ENCODE measurements at places on chromosomes 13 and 19. TPM values are rescaled to one million over a fixed set of nuclear protein-coding genes. Genes with fewer than 3 reads are reported as not detected.
A peak's percentile ranks its signal among the peaks of the same experiment; 100 is the strongest.

DNA sequence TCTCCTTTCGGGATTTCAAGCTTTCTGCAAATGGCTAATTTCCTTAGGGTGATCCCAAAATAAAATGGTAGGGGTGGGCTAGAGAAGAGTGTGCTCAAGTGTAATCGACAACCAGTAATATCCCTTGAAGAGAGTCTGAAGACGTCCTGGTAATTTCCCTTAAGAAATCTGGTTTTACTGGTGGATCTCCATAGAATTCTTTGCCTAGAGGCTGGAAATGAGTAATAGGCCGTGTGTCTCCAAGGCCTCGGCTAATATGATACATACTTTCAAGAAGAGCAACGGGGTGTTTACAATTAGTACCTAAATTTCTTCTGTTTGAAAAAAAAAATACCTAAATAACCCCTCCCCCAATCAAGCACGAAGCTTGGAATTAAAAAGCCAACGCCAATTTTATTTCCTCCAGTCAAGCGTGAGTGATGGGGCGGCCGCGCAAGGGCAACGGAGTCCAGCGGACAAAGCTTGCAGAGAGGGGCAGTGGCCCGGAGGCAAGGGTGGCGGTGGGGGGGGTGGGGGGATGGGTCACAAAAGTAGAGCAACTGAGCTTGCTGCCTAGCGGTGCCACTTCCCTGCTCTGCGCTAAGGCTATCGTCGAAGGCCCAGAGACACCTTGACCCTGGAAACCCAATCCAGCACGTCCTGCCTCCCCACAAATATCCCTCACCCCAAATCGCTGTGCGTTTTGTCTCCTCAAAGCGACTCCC is 7.8 kb downstream of the SOX21 start:
- no peaks in the 10 kb centered on the region for H3K36me3 ChIP-seq
- no peaks in the 10 kb centered on the region for H3K4me1 ChIP-seq

KLK5 gene
- not detected for total RNA-seq

GRCh38 chr13:31090961-31091624 is 70.6 kb downstream of the HSPH1 start:
- H3K4me1 ChIP-seq: peaks cover 1% of the 10 kb centered on the region
- no peak overlapping the region for H3K27ac ChIP-seq
- DNase-seq: peak; percentile 77
- peaks cover 45% of the 10 kb centered on the region for H3K27me3 ChIP-seq
- H3K4me3 ChIP-seq: no peak overlapping the region

- H3K36me3 ChIP-seq: no peaks in the 10 kb centered on the region
- H3K4me1 ChIP-seq: no peaks in the 10 kb centered on the region
- DNase-seq: no peak
- no peak overlapping the region for H3K27ac ChIP-seq
Measured at GRCh38 chr13:103405297-103405696, 339.1 kb upstream of the SLC10A2 start.

DNA sequence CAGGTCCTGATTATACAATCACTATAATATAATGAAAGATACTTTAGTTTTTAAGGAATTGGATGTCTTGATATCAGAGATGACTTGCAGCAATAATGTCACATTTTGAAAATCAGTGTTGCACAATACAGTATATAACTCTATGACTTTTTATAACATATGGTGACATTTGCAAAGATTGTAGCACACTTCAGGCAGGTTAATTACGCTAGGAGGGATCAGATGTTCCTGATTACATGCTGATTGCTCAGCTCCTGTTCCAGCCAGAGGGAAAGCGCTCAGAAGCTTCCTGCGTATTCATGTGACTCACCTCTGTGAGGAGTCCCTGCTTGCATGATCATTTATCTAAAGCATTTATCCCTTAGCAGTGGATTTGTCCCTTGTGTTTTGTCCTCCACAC is 265.6 kb downstream of the GPC5 start:
- no peaks in the 10 kb centered on the region for H3K36me3 ChIP-seq
- H3K27me3 ChIP-seq: no peaks in the 10 kb centered on the region
- DNase-seq: no peak
- no peak overlapping the region for H3K4me3 ChIP-seq
- no peak overlapping the region for H3K27ac ChIP-seq
- no peaks in the 10 kb centered on the region for H3K4me1 ChIP-seq

DNA sequence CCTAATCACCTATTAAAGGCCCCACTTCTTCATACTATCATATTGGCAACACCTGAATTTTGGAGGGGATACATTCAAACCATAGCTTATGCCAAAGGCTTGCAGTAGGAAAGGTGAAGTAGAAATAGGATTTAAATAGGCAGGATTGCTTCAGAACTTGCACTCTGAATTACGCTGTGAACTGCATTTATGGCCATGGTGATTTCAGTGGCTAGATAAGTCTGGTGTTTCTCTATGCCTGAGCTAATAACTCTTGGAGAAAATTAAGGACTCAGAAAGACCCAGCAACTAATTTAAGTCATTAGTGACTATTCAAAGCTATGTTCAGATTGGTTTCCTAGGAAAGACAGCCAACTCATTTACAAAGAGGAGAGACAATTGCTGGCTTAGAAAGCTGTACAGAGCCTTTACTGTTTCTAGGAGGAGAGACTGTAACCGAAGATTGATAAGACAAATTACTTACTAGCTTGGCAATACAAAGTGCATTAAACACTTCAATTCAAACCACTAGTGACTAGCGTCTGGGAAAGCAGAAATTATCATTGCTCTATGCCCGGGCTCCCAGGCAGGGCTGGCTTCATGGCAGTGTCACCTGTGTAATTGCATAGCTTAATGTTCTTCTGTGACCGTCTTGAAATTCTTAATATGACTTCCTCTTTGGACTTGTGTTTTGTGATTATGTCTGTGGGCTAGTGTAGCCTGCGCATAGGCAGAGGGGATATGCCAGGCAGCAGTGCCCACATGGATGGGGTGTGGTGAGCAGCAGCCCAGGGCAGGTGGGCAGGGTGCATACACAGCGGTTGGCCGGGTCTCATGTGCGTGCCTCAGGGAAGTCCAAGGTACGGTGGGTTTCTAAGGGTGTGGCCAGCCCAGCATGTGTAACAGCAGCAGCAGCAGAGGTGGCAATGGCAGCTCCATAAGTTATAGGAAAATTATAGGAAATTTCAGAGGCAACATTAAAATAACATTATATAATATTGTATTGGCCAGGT is 60.1 kb downstream of the KL start:
- DNase-seq: no peak
- no peak overlapping the region for H3K4me3 ChIP-seq
- H3K27me3 ChIP-seq: no peaks in the 10 kb centered on the region
- peaks cover 9% of the 10 kb centered on the region for H3K4me1 ChIP-seq
- H3K27ac ChIP-seq: no peak overlapping the region

ZNF628 gene
- total RNA-seq: 1.5 TPM

JOSD2 gene
- 22.8 TPM for total RNA-seq

DNA sequence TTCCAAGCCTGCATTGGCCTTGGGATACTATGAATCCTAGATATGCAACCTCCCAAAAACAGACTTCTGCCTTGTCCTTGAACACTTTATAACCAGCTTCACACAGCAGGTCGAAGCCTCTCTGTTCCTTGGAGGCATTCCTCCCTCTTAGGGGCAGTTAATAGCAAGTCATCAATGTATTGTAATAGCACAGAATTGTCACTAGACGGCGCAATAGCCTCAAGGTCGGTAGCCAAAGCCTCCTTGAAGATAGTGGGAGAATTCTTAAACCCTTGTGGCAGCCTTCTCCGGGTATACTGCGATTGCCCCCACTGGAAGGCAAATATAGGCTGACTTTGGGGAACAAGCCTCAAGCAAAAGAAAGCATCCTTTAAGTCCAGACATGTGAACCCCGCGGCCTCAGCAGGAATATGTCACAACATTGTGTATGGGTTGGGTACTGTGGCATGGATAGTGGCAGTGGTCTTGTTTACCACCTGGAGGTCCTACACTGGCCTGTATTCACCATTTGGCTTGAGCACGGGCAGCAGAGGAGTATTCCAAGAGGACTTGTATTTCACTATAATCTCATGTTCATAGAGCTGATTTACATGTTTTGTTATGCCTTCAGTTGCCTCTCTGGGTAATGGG is 61.1 kb downstream of the ZNF431 start:
- no peak overlapping the region for H3K27ac ChIP-seq
- no peaks in the 10 kb centered on the region for H3K4me1 ChIP-seq
- peak; percentile 79 for DNase-seq
- no peak overlapping the region for H3K4me3 ChIP-seq
- no peaks in the 10 kb centered on the region for H3K27me3 ChIP-seq

DNA sequence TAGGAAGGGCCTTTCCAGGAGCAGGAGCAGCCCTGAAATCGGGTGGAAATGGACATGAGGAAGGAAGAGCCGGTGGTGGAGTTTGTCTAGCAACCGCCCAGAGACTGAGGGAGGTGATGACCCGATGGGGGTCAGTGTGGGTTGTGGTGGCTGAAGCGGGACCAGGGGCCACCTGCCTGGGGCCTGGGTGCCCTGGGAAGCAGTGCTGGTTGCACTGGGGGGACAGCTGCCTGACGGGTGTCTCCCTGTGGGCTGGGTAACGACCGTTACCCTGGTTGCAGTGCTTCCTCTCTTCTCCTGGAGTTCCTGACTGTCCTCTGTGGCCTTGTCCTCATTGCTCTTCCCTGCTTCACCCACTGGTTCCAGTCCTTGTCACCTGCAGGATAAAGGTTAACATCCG is 13.0 kb downstream of the ZNF536 start:
- no peaks in the 10 kb centered on the region for H3K36me3 ChIP-seq
- no peaks in the 10 kb centered on the region for H3K4me1 ChIP-seq
- H3K27ac ChIP-seq: no peak overlapping the region
- no peak for DNase-seq
- no peak overlapping the region for H3K4me3 ChIP-seq

- H3K4me1 ChIP-seq: peaks cover 14% of the 10 kb centered on the region
- no peak overlapping the region for H3K4me3 ChIP-seq
- H3K27ac ChIP-seq: peak overlapping the region; percentile 84
Measured at GRCh38 chr13:36038785-36039555, 92.2 kb downstream of the DCLK1 start.

IQCN gene
- total RNA-seq: 3.5 TPM

MYO16 gene
- not detected for total RNA-seq

DNA sequence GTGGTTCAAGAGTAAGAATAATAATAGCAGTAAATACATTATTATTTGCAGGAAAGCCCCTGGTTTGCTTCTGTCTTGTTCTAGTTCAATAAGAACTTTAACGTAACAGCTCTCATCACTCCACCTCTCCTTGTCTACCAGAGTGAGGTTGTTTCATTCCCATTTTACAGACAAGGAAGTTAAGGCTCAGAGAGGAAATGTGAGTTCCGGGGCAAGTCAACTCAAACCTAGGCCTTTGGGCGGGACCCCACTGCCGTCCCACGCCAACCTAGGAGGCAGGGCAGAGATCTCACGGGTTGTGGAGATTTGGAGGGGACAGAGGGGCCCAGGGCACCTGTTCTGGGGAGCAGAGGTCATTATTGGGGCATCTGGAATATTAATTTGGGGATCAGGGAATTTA is 1.5 kb downstream of the MAP4K1 start:
- no peak overlapping the region for H3K4me3 ChIP-seq
- peak; percentile 31 for DNase-seq
- no peak overlapping the region for H3K27ac ChIP-seq
- H3K4me1 ChIP-seq: peaks cover 17% of the 10 kb centered on the region

GRCh38 chr13:41029629-41030028 is 10.5 kb upstream of the ELF1 start:
- no peak overlapping the region for H3K27ac ChIP-seq
- peaks cover 10% of the 10 kb centered on the region for H3K4me1 ChIP-seq
- no peak overlapping the region for H3K4me3 ChIP-seq
- H3K27me3 ChIP-seq: no peaks in the 10 kb centered on the region

GRCh38 chr13:98519976-98520375 is 56.9 kb downstream of the STK24 start:
- H3K27me3 ChIP-seq: no peaks in the 10 kb centered on the region
- no peak overlapping the region for H3K27ac ChIP-seq
- peaks cover 4% of the 10 kb centered on the region for H3K4me1 ChIP-seq
- H3K4me3 ChIP-seq: no peak overlapping the region
- no peak for DNase-seq
- H3K36me3 ChIP-seq: peaks cover 19% of the 10 kb centered on the region

GRCh38 chr13:42380420-42381164 is 108.6 kb downstream of the AKAP11 start:
- H3K27me3 ChIP-seq: peaks cover 1% of the 10 kb centered on the region
- DNase-seq: peak; percentile 18
- no peak overlapping the region for H3K4me3 ChIP-seq
- H3K4me1 ChIP-seq: no peaks in the 10 kb centered on the region
